Left ventricle myocardium superior (tissue), 1 donor: ENCODE measurements at places on chromosomes 2 and 18. TPM values are rescaled to one million over a fixed set of nuclear protein-coding genes. Genes with fewer than 3 reads are reported as not detected.

- no peak for DNase-seq
These were observed 574 bp downstream of the NIFK start for GRCh38 chr2:121736140-121736461.

GRCh38 chr2:138874251-138874650, 94.1 kb upstream of the NXPH2 start:
- DNase-seq, result no peak

DNA sequence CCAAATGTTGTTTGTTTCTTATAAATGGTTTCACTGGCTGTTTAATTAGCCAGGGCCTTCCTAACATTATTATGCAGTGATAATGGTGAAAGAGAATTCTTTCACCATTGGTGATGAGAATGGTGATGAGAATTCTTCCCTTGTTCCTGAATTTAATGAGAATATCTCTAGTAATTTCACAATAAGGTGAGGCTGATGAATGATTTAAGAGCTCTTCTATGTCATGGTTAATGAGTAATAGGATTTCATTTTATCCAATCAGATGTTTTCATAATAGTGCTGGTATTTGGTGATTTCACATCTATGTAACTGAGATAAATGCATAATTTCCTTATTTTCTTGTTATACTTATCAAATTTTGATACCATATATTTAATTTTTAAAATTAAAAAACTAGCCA, 535.7 kb upstream of the ZEB2 start:
- DNase-seq, result no peak

Gene DCC
- not detected for total RNA-seq

Gene DNAH6
- total RNA-seq, result 0.22 TPM

- DNase-seq, result no peak
These were observed 12.9 kb upstream of the ADAM23 start for GRCh38 chr2:206430452-206430851.
